Left renal cortex interstitium (tissue), 4 donors: ENCODE measurements at places on chromosomes 7 and 10. TPM values are rescaled to one million over a fixed set of nuclear protein-coding genes. Genes with fewer than 3 reads are reported as not detected.

TFEC gene
- 23.1 TPM for polyA plus RNA-seq

NME8 gene
- polyA plus RNA-seq, result not detected

DNA sequence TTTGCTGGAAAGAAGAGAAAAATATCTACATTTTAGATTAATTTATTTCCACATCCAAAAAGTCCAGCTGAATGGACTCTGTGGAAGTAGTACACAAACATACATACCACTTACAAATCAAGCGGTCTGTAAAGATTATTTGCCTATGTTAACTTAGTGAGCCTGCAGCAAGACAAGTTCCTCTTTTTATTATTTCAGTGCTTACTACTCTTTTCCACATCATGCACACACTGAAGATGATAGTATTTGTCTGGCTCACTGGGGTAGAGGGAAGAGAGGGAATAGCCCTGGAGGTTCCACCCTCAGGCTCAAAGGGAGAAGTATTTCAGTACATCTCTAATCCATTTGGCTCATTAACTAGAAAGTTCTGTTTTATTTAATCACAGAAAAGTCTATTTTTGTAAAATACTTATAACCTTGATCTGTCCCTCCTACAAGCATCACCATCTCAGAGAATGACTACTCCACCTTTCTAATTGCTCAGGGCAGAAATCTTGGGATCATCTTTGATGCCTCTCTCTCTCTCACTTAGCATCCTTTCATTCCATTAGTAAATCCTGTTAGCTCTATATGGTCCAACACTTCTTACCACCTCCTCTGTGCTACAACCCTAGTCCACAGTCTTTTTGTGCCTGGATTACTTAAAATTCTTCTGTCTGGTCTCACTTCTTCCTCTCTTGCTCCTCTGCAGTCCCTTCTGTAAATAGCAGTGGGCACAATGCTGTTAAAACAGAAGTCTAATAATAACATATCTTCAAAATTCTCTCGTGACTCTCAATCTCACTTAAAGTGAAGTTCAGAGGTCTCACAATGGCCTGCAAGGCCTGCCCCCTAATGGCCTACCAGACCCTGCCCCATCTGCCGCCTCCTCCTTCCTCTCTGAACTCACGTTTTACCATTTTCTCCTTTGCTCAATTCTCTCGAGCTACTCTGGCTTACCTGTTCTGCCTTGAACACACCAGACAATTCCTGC lies 64.3 kb upstream of the CCDC6 start:
- DNase-seq, result no peak

DNA sequence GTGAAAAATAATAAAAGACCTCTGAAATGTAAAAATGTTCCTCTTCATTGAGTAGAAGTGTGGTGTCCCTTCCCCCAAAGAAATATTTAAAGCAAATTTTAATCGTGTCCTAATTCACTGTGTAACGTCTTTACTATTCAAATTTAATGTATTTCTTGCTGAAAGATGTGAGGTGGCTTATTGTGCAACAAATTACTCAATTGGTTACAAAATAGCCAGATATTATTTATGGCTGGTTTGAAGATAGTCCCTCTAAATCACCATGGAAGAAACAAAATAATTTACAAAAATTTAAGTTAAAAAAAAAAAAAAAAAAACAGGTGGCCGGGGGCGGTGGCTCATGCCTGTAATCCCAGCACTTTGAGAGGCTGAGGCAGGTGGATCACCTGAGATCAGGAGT lies 43.7 kb downstream of the DNAJC12 start:
- no peak for DNase-seq

DNA sequence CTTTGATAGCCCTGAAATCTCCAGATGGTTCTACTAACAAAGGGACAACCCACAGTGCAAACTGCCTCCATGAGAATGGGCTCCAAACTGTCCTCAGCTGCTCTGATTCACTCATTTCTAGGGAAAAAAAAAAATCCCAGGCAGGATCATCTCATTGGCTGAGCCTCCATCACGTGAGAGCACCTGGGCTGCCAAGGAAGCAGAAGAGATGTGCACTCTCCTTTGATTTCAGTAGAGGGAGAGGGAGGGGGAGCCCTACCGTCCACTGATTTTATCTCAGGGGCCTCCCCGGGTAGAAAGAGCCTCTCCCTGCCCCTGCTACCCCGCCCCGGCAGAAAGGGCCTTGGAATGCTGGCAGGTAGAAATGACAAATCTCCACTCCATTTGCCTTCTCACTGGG lies 725.4 kb downstream of the PHTF2 start:
- no peak for DNase-seq

CPEB3 gene
- polyA plus RNA-seq, result 4.0 TPM
